ENCODE measurements at places on chromosomes 16 and 17.

DNA sequence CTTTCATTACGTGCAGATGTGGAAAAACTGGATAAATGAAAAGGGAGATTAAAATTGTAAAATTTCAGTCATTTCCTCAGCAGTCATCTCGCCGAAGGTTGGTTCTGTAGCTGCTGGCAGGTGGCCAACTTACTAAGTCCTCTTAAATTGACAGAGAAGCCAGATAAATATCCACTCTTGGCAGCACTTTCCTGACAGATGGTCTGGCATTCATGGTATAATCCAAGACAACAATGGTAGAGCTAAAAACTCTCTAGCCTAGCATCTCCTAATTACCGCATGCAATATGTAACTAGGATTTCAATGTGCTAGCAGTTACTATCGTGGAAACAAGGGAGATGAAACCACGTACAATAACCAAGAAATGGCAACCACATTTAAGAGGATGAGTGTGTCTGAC is 306.3 kb downstream of the CNTNAP4 start:
- DNase-seq: no peak

GRCh38 chr17:39212841-39213480 is 12.8 kb downstream of the STAC2 start:
- DNase-seq: no peak

DNA sequence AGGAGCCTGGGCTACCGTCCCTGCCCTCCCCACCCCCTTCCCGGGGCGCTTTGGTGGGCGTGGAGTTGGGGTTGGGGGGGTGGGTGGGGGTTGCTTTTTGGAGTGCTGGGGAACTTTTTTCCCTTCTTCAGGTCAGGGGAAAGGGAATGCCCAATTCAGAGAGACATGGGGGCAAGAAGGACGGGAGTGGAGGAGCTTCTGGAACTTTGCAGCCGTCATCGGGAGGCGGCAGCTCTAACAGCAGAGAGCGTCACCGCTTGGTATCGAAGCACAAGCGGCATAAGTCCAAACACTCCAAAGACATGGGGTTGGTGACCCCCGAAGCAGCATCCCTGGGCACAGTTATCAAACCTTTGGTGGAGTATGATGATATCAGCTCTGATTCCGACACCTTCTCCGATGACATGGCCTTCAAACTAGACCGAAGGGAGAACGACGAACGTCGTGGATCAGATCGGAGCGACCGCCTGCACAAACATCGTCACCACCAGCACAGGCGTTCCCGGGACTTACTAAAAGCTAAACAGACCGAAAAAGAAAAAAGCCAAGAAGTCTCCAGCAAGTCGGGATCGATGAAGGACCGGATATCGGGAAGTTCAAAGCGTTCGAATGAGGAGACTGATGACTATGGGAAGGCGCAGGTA is 762 bp downstream of the CDK12 start:
- DNase-seq: no peak

- no peak for DNase-seq
Observed at GRCh38 chr16:86930663-86931373, 352.5 kb downstream of the FOXL1 start.

DNA sequence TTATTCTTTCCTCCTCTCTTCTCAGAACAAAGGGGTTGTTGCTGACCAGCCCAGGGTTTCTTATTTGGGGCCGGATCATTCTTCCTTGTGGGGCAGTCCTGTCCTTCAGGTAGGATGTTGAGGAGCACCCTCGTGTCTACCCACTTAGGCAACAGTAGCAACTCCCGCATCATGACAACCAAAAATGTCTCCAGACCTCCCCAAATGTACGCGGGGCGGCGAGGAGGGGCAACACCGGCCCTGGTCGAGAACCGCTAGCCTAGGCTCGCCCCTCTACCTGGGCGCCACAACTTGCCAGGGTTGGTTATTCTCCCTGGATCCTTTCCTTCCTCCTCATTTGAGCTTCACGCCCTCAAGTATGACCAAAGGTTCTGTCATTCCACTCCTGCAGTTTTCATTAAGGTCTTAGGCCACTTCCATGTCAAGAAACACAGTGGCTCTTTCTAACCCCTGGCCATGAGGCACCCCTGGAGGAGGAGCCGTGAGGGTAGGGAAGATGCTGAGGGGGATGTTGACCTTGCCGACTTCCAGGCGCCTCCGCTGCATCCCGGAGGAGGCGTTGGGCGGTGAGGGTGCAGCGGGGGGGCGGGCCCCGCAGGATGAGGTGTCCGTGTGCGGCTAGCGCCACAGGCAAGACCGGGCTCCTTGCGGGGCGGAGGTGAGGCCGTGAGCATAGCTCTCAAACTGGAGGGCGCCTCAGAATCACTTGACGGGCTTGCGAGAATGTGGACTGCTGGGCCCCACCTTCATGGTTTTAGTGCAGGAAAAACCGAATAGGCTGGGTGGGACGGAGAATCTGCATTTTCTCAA is 712 bp upstream of the SPECC1 start:
- peak; percentile 68 for DNase-seq

DNA sequence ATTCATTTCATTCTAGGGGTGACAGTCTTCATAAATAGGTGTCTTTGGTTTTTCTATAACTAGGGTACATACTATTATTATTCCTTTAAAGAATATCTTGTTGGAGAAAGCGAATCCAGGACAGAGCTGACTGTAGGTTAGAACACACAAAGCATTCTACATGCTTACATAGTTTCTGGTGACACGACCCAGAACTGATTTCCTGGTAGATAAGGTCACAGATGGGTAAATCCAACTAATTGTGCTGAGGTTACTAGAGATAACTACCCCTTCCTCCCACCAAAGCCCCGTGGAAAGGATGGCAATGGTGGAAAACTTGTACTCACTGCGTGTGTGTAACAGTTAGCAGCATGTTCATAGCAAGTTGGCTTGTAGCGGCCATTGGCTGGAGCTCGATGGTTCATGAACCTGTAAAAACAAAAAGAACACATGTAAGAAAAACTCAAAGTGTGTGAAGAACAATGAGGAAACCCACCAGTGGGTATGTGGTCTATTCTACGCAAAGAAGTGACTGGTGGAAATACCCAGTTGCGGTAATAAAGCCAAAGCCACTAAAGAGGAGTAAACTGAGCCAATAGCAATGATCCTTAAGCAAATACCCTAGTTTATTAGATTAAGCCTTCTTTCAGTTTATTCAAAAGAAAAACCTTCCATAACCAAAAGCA is 7.7 kb downstream of the MMD start:
- no peak for DNase-seq

DNA sequence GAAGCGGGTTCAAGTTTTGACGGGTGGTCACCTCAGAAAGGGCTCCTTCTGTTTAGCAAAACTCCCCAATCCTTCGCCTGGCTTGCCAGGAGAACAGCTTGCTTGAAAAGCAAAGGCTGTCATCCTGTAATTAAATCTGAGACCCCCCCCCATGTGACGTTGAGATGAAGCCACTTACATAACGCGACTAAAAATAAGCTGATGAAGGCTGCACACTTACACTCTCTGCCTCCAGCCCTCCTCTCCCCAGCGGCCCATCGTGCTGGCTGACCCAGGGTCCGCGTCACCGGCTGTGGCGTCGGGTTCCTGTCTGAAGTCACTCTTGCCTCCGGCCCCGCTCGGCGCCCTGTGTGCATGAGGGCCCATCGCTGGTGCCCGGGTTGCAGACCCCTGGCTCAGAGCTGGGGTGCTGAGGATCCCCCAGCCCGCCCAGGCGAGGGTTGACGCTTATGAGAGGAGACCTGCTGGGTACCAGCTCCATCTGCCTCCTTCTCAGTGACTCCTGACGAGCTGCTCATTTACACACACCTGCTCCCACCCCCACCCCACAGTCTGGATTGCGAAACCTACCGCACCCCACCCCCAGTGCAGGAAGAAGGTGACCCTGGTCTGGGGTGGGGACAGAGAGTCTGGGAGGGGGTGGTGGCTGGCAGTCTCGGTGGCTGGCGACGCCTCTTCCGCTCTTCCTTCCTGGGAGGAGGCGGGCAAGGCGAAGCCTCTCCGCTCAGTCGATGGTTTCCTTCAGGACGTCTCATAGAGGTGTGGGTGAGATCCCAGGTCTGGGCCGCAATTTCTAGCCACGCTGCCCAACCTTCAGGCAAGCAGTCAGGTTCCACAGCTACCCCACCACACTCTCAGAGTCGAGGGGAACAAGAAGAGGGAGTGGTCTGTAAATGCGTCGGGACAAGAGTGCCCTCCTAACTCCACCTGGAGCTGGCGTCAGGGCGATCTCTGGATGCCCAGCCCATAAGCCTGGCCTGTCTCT is 3.1 kb upstream of the BAIAP2 start:
- no peak for DNase-seq

DNA sequence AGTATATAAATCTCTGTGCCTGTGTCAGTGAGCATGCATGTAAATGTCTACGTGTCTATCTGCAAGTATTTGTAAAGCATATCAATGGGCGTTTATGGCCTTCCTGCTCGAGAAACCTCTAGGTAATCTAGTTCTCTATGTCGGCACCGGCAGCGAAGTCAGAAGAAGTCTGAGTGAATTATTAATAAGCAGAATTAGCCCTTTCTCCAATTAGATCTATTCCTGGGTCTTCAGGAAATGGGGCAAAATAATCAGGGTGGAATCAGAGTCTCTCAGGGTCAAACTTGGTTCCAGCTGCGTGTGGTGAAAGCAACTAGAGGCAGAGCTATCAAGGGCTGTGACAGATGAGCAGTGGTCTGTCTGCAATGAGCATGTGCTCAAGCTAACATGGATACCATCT is at the start of gene C17orf78:
TSS of gene C17orf78 (plus strand) at position 280 of the 400 bp plus-strand sequence. CDS start at position 388, 108 bp downstream.
- no peak for DNase-seq
